ENCODE measurements at places on chromosomes 11 and 22. TPM values are rescaled to one million over a fixed set of nuclear protein-coding genes. Genes with fewer than 3 reads are reported as not detected.

SAA4 gene
- 0.22 TPM for total RNA-seq

RFPL1 gene
- not detected for total RNA-seq

GRCh38 chr11:21866781-21867180, 326.1 kb upstream of the ANO5 start:
- DNase-seq = no peak

- DNase-seq = no peak
Measured at GRCh38 chr11:23590596-23591308, 730.5 kb upstream of the CCDC179 start.

LMO2 gene
- 3.3 TPM for total RNA-seq

GRCh38 chr11:105100206-105100605, 39.4 kb downstream of the CARD18 start:
- no peak for DNase-seq

Data from epithelial cell of proximal tubule (primary cell).